ENCODE measurements at places on chromosomes 2 and 18. TPM values are rescaled to one million over a fixed set of nuclear protein-coding genes. Genes with fewer than 3 reads are reported as not detected.

GRCh38 chr2:86016581-86016980, 89.1 kb downstream of the POLR1A start:
- no peak for DNase-seq

FOXI3 gene
- not detected for total RNA-seq

METTL8 gene
- 43.3 TPM for total RNA-seq

- no peak for DNase-seq
Observed at GRCh38 chr18:5315838-5316237, 20.3 kb upstream of the ZBTB14 start.

DNA sequence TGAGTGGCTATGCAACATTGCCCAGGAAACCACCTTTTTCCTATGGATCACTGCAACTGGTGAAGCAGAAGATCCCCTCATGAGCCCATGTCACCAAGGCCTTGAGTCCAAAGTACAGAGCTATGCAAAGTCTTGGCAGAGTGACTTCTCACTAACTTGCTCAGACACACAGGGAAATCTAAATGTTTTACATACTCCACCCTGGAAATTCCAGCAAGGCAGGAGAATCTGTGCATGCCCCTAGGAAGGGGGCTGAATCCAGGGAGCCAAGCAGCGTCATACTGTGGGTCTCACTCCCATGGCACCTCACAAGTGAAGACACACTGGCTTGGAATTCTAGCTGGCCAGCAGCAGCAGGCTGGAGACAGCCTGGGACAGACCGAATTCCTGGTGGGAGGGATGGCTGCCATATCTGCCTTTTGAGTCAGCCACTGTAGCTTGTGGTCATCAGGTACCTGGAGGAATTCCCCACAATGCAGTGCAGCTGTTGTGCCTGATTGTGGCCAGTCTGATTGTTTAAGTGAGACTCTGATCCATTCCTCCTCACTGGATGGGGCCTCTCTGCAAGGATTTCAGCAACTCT, 1817.4 kb downstream of the SUCLG1 start:
- no peak for DNase-seq

DNA sequence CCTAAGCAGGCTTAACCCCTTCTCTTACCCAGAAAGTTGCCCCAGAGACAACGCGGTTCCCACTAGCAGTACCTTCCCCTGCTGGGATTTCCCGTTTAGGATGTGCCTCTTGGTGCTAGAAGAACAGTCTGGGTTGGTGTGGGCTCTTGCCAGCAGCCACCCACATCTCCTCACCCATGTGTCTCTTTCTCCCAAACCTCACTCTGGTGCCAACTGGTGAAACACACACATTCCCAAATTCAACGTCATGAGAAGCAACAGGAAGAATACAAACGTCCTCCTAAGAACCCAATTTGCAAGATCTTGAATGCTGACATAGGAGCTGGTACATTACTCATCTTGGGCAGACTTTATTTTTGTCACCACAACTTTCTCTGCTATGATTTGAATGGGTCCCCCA, 36.2 kb downstream of the DIPK1C start:
- DNase-seq = no peak
